ENCODE measurements at places on chromosomes 16 and 17.

DNA sequence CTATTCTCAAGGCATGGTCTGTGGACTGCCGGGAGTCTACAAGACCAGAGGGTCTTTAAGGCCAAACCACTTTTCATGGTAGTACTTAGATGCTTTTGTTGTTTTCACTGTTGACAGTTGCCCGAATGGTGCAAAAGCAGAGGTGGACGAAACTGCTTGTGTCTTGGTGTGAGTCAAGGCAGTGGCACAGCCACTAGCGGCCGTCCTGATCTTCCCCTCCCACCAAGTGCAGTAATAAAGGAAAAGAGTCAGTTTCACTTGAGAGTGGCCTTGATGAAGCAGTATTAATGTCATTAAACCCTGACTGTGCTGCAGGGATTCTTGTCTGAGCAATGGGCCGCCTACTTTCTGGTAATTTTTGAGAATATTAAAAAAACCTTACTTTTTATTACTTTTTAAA is 109.1 kb downstream of the PRKCA start:
- DNase-seq, result no peak

GRCh38 chr16:65313936-65314626 is 192.2 kb upstream of the CDH11 start:
- no peak for DNase-seq

- no peak for DNase-seq
Observed at GRCh38 chr16:48448841-48449481, 63.7 kb upstream of the SIAH1 start.

DNA sequence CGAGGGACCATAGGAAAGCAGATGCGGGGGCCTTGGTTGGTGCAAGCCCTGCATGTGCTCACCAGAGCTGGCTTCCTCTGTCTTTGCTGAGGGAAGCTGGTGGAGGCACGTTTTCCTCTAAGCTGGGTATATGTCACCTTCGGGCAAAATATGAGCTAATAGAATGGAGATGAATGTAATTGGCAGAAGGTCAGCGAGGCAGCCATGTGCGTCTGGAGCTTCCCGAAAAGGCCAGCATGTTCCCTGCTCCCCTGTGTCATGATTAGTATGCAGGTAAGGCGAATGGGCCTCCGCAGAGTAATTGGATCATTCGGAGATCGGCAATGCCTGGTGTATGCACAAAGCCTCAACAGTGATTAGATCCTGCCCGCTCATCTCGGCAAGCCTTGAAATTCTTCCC is 806.2 kb upstream of the EEF2KMT start:
- no peak for DNase-seq

GRCh38 chr16:10226987-10227306 is 44.7 kb upstream of the GRIN2A start:
- no peak for DNase-seq

GRCh38 chr16:9003322-9003721 is 39.6 kb upstream of the USP7 start:
- DNase-seq, result peak; percentile 44

- DNase-seq, result no peak
Observed at GRCh38 chr17:71003736-71004135, 834.4 kb downstream of the KCNJ2 start.

- DNase-seq, result peak; percentile 25
Observed at GRCh38 chr17:69434164-69434579, 19.7 kb downstream of the MAP2K6 start.

DNA sequence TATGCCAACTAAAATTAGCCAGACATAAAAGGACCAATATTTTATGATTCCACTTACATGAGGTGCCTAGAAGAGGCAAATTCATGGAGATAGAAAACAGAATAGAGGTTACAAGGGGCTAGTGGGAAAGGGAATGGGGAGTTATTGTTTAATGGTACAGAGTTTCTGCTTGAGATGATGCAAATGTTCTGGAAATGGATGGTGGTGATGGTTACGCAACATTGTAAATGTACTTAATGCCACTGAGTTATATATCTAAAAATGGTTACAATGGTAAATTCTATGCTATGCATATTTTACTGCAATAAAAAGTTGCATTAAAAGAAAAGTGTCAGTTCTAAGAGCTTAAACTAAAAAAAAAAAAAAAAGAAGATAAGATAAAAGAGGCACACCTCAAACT is 17.9 kb downstream of the MT1X start:
- DNase-seq, result no peak

GRCh38 chr17:21272250-21272649 is 12.3 kb upstream of the MAP2K3 start:
- no peak for DNase-seq

GRCh38 chr17:44348234-44348987 is 3.3 kb downstream of the GRN start:
- DNase-seq, result no peak

- peak; percentile 83 for DNase-seq
Observed at GRCh38 chr17:36921095-36921851, 16.0 kb upstream of the LHX1 start.

- peak; percentile 49 for DNase-seq
Observed at GRCh38 chr16:685967-686366, 1.8 kb upstream of the JMJD8 start.

- peak; percentile 42 for DNase-seq
Observed at GRCh38 chr17:29124925-29125273, 55.3 kb downstream of the MYO18A start.

DNA sequence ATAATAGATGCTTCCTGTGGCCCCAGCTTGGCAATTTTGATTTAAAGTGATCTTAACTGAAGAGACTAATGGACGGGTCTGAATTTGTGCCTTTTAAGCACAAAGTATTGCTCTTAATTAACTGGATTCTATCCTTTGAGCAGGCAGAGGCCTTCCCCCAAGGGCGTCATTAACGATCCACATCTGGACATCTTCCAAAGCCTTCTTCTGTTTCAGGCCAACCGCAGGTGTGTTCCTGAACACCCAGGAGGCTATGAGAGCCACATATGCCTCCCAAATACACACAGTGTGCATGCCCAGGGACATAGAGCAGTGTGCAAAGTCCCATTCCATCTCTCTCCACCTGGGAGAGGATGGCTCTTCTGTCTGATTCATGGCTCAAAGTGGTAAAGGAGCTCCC is 42.3 kb downstream of the MAPT start:
- no peak for DNase-seq

DNA sequence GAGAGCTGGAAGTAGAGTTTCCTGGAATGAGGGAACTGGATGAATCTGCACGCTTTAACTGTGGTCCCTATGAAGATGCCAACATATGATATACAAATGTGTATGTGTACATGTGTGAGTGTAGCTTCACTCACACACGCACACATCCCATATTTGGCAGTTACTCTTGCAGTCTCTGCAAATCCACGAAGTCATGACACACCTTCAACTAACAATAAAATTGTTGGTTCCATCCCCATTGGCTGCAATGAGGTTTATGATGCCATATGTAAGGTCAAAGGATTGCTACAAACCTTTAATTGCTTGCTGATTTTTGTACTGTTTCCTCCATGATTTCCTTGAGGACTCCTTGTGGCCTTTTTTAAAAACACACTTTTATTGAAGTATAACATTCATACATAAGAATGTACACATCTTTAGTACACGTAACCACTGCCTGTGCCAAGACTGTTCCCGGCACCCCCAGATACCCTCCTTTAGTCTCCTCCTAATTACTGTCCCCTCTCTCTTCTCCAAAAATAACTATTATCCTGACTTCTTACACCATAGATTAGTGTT is 22.0 kb downstream of the MYO1D start:
- peak; percentile 74 for DNase-seq

- DNase-seq, result no peak
Observed at GRCh38 chr17:50918071-50918932, 52.1 kb upstream of the TOB1 start.

GRCh38 chr16:25007284-25007984 is 7.7 kb downstream of the ARHGAP17 start:
- no peak for DNase-seq

DNA sequence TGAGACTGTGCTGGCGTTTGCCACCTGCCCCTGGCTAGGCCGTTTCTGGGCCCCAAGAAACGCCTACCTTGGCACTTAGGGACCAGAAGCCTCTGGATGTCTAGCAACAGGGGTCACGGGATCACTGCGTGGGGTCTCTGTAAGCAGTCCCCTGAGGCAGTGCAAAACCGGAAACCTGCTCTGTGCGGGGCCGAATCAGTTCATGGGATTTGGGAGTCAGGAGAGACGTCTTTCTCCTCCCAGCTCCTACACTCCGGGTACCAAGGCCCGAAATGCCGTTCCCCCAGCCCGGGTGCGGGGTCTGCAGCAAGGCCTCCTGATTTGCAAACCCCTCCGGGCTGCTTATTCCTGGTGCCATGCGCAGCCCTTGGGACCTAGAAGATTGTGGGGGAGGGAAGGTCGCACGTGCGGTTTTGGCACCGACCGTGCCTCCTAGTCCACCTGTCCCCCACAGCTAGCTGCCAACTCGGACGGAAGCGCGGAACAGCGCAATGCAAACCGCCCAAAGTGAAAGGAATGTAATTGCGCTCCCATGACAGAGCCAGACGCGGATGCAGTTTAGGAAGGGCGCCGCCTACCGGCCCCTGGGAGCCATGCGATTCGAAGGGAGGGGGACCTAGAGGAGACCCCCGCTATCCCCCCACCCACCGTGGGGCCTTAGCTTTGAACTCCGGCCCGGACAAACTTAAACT is 6.5 kb downstream of the IRX5 start:
- DNase-seq, result no peak

GRCh38 chr16:81758376-81758775 is 20.7 kb upstream of the PLCG2 start:
- peak; percentile 63 for DNase-seq

DNA sequence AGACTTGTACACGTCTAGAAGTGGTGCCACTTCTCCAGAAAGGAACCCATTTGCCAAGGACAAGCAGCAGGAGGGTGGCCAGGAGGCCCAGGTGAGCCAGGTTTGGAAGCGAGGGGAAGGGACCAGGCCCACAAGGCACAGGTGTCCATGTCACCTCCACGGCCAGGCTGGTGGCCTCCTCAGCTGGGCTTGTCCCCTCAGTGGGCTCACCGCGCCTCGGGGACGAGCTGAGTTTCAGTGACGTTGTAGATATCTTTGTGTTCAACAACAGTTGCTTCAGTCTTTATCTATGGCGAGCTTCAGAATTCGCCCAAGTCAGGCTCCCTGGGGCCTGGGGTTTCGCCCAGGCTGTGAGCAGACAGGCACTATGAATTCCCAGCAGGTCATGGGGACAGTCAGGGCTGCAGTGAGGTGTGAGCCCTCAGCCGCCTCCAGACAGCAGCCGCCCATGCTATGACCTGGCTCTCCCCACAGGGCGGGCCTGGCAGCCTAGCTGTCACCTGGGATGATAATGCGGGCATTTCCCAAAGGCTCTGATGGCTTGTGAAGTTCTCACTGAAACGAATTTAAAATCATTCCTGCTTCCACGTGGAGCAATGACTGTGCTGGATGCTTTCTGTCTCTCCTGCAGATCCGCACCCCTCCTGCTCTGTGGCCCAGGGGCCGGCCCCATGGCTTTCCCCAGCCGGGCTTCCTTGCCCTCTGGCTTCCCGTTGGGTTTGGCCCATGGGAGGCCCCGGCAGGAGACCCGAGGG is 89.5 kb downstream of the MRC2 start:
- no peak for DNase-seq
